Kidney glomerular epithelial cell (primary cell): ENCODE measurements at places on chromosomes 16 and 17.

GRCh38 chr16:82062645-82063058 is 27.6 kb downstream of the HSD17B2 start:
- no peak for DNase-seq

GRCh38 chr16:57775661-57776469 is 26.4 kb downstream of the KIFC3 start:
- no peak for DNase-seq

- peak; percentile 70 for DNase-seq
These were observed 13.5 kb downstream of the SDR42E1 start for GRCh38 chr16:81997738-81998137.

- DNase-seq: no peak
These were observed 8.8 kb upstream of the DNASE1 start for GRCh38 chr16:3645504-3646347.

- DNase-seq: no peak
These were observed 143.9 kb downstream of the KCNJ2 start for GRCh38 chr17:70313086-70313852.

- DNase-seq: no peak
These were observed 129.5 kb downstream of the ANKRD11 start for GRCh38 chr16:89360760-89361435.

DNA sequence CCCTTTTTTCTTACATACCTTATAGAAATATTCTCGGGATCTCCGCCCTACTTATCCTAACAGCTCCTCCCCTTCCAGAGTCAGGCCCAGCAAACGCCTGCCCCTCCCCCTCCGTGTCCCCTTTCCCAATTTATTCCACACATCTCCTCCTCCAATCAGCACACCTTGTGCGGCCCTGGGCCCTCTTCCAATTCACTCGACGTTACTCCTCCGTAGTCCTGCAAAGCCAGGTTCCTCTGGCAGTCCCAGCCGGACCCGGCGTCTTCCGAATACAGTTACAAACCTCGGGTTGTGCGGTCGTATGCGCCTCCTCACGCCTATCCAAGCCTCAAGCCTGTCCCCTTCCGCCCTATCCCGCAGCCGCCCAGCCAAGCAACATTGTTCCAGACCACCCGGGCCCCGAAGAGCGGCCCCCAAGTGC is 677 bp downstream of the CBX1 start:
- DNase-seq: no peak

- DNase-seq: no peak
These were observed 11.7 kb downstream of the TUBB3 start for GRCh38 chr16:89934611-89935553.

- DNase-seq: no peak
These were observed 215.2 kb upstream of the IRX3 start for GRCh38 chr16:54501797-54502196.

GRCh38 chr16:49369651-49370611 is 3.7 kb upstream of the C16orf78 start:
- no peak for DNase-seq

- no peak for DNase-seq
These were observed 57.0 kb downstream of the TANC2 start for GRCh38 chr17:63023049-63023448.

DNA sequence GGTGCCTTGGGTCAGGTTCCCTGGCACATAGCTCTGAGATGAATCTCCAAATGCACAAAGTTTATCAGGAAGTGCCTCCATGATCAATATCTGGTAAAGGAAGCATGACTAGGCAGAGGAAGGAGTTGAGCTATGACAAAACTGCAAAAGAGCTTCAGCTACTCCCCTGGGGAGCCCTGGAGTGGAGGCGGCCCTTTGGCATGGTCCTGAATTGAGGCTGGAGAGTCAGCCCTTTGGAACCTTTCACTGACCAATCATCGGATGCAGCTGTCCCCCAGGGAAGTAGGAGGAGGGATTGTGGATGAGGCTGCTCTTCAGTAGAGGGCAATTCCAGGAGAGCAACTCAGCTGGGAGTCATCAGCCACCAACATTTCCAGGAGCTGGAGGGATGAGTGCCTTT is 46.1 kb upstream of the NLRP1 start:
- DNase-seq: no peak

DNA sequence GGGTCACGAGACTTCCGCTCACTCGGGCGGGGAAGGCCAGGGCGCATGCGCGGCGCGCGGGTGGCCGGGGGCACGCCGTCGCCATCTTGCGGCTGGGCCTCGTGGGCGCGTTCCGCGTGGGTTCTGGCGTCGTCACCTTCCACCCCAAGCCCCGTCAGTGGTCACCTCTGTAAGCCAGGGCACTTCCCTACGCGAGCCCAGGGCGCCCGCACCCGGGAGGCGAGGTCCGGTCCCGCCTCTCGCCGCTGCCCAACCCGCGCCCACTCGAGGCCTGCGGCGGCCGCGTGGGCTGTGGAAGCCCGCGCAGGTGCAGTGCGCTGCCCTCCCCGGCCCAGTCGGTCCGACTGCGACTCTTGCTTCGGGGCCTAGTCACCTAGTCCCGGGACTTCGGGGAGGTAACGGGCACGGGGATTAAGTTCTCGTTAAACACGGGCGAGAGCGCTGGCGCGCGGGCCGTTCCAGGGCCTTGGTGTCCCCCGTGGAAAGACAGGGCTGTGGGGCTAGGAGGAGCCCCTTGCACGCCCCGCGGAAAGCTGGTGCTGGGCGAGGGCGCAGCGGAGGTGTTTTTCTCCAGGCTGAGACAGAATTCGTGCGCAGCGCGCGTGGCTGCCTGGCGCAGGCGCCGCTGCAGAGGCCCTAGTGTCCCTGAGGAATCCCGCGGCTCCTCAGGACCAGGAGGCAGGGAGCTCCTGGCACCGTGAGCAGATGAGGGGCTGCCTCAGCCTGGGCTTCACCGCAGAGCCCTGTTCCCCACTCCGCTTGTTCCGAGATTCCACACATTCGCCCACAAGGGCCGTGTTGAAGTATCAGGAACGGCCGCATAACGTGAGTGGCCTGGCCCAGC is 472 bp upstream of the ARHGDIA start:
- DNase-seq: peak; percentile 35

- no peak for DNase-seq
These were observed 61.6 kb downstream of the TNFRSF13B start for GRCh38 chr17:16910341-16910740.

DNA sequence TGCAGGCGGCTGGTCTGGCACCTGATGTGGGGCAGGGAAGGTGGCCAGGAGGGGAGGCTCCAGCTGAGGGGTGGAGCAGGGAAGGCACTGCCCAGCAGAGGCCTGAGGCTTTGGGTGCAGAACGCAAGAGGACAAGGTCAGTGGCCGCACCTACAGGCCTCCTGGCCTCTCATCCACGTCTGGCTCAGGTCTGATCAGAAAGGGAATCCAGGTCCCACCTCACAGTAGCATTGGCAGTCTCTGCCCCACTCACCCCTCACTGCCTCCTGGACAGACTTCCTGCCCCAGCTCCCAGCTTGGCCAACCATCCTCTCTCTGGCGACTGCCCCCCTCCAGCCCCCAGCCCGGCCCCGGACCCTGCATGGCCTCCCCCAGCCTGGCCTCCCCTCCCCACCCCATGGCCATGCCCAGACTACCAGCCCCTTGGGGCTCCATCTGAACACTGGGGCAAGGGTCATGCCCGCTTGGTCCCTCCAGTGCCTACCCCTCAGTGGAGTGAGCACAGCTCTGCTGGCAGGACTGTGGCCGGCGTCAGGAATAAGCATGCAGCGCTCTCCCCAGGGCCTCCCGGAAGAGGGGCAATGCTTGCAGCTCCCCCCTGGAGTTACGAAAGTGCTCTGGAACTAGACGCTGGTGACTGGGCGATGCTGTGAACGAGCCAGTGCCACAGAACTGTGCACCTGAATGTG is 4.6 kb downstream of the UTS2R start:
- no peak for DNase-seq

GRCh38 chr16:89084411-89084810 is 9.2 kb upstream of the ACSF3 start:
- DNase-seq: no peak

DNA sequence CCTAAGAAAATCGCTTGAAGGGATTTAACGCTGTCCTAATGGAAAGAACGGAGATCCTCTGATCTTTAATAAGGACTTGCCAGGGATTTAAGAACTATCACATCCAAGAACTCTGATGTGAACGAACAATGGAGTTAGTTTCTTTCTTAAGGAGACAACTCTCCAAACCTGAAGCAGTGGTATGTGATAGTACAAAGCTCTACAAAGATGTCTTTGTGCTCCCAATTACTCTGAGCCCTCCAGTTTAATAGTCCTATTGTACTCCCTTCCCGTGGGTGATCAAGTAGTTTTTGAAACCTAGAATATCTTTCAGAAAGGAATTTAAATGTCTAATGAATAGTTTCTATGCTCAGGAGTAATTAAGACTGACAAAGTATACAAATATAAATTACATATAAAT is 123.8 kb downstream of the FTO start:
- no peak for DNase-seq

GRCh38 chr16:57141822-57142631 is 43.8 kb downstream of the PSME3IP1 start:
- DNase-seq: no peak

DNA sequence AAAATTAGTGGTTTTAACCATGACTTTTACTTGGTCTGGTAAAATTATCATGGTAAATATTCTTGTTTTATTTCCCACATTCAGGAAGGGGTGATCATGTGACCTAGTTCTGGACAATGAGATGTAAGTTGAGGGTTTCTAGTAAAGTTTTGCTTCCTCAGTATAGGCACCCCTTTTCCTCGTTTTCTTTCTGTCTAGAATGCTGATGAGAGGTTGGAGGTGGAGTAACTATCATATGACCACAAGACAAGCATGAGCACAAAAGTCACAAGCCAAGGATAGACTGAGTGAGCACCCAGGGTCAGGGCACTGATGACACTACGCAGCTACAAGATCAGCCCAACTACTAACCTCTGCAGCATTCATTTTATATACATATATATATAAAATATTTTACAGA is 53.9 kb downstream of the MYO1D start:
- no peak for DNase-seq

GRCh38 chr17:82153745-82154375 is 55.8 kb upstream of the FASN start:
- peak; percentile 61 for DNase-seq

DNA sequence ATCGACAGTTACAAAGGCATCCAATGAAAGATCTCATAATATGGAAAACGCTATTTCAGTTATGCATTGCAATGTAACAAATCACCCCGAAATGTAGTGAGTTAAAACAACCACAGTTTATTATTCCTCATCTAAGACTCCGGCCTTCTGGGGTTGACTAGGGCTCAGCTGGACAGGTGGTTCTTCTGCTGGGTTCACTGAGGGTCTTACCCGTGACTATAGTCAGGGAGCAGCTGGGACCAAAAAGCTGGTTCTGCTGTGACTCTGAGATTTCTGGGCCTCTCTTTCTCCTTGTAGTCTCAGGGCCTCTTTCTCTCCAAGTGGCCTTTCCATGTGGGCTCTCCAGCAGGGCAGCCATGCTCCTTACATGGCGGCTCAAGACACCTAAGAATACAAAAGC is 196.0 kb downstream of the IRX3 start:
- no peak for DNase-seq

DNA sequence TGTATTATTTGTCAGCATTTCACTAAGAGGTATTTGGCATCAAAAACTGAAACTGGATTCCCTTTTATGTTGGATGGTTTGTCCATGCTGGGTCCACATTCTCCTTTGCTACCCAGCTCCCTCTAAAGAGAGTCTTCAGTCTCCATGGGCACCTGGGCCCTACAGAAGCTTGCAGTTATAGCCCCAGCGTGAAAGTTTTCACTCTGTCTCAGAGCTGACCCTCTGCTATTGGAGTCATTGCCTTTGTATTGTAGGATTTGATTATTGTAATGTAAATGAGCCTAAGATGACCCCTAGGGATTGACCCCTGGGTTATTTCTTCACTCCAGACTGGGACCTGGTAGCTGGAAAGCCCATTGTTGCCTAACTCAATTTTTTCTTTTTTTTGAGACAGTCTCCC is 1026.5 kb upstream of the EEF2KMT start:
- no peak for DNase-seq

DNA sequence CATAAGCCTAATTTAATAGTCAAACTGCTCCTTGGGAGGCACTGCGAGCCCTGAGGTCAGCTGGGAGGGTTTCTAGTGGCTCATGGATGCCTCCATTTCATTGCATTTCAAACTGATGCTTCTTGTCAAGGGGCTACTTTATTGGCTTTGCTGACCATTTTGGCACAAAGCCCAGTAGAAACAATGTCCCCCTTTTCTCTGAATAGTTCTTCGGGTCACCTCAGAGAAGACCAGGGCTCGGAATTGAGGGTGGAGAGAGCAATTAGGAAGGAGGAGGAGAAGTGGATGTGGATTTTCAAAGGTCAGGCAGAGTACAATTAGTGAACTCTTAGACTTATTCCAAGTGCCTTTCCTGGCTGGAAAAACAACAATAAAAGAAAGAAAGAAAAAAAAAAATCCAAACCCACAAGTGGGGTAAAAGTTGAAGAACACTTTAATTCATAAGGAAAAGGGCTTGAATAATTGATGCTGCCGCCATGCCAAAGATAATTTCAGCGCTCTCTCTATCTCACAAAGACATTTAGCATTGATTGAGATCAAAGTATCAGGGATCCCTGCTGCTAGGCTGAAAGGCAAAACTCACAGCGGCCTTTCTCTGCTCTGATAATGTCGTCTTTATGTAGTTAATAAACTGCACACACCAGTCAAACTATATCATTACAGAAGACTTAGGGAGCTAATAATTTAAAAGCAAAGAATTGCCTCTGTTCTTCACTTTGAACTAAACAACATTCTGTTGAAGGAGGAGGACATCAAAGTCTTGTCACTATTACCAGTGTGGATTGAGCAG is 122.7 kb downstream of the RGS9 start:
- no peak for DNase-seq

- no peak for DNase-seq
These were observed 87.5 kb upstream of the GSE1 start for GRCh38 chr16:85525420-85526184.

- DNase-seq: no peak
These were observed 1.2 kb downstream of the TMC6 start for GRCh38 chr17:78127239-78127887.

GRCh38 chr16:68226116-68226515 is 9.8 kb downstream of the ESRP2 start:
- DNase-seq: no peak

DNA sequence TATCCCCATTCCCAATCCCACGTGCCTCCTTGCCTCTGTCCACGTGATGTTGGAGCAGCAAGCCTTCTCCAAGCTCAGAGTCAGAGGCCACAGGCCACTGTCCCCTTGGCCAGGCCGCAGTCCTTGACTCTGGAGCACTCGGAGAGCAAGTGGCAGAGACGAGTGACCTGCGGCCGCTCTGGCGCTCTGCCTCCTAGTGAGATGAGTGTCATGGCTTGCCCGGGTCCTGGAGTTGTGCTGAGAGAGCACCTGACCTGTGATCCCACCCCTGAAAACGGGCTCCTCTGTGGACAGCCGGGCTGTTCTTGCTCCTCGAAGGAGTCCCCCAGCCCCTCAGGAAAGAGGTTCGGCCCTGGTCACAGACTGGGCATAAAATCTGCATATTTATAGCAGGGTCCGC is 10.0 kb upstream of the FASN start:
- DNase-seq: no peak

GRCh38 chr16:86823888-86824671 is 245.7 kb downstream of the FOXL1 start:
- DNase-seq: peak; percentile 55

DNA sequence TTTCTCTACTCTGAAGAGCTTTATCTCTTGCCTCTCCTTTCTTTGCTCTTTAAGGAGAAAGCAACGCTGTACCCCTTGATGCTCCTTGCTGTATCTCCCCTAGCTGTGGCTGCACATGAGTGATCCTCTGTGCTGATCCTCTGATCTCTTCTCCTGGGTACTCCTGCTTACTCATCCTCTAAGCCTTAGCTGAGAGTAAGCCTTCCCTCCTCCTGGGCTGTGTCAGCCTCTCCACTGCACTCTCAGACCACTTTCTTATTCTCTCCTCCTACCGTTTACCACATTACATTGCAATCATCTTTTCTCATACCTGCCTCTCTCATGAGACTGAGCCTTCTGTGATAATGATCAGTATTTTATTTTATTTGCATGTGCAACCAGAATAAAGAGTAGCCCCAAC is 25.1 kb downstream of the SOX9 start:
- DNase-seq: peak; percentile 39
